Activated naive CD4-positive, alpha-beta T cell treated with anti-CD3 and anti-CD28 coated beads for 36 hours (primary cell): ENCODE measurements at places on chromosomes 4 and X. TPM values are rescaled to one million over a fixed set of nuclear protein-coding genes. Genes with fewer than 3 reads are reported as not detected.

The RTL5 gene
- 0.10 TPM for total RNA-seq

The DCX gene
- total RNA-seq, result not detected

The CEP44 gene
- 41.4 TPM for total RNA-seq

The GLRA2 gene
- total RNA-seq, result not detected
